ENCODE measurements at places on chromosomes 3 and 15.

- peaks cover 5% of the 10 kb centered on the region for H3K4me1 ChIP-seq
- no peak overlapping the region for H3K27ac ChIP-seq
- H3K36me3 ChIP-seq, result no peaks in the 10 kb centered on the region
- H3K4me3 ChIP-seq, result no peak overlapping the region
- DNase-seq, result no peak
Observed at GRCh38 chr3:37905346-37905745, 43.7 kb downstream of the CTDSPL start.

- H3K4me3 ChIP-seq, result peak overlapping the region; percentile 95
- H3K27me3 ChIP-seq, result peaks cover 39% of the 10 kb centered on the region
- H3K4me1 ChIP-seq, result peaks cover 6% of the 10 kb centered on the region
- peaks cover 4% of the 10 kb centered on the region for H3K36me3 ChIP-seq
- H3K27ac ChIP-seq, result no peak overlapping the region
- DNase-seq, result peak; percentile 82
Observed at GRCh38 chr3:43998836-43999727, 242.6 kb upstream of the TOPAZ1 start.

- no peaks in the 10 kb centered on the region for H3K27me3 ChIP-seq
- no peak overlapping the region for H3K4me3 ChIP-seq
- H3K27ac ChIP-seq, result no peak overlapping the region
- DNase-seq, result no peak
Observed at GRCh38 chr3:58683001-58683458, 16.5 kb upstream of the FAM3D start.

DNA sequence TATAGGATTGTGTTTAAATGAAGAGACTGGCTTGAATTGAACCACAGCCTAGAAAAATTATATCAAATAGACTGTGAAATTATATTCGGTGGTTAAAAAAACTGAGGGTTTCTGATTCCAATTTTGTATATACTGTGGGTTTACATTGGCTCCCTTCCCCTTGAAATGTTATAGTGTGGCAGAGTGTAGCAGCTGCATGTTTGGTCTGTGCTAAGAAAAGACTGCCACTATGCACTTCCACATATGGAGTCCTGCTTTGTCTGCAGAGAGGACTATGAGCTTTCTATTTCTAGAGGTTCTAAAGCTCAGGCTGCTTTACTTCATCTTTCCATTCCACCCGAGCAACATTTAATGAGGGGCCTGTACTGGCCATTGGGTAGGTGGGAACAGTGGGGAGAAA, 112.3 kb downstream of the P3H2 start:
- H3K27ac ChIP-seq, result no peak overlapping the region
- DNase-seq, result no peak
- H3K4me1 ChIP-seq, result peaks cover 2% of the 10 kb centered on the region
- no peaks in the 10 kb centered on the region for H3K27me3 ChIP-seq
- H3K36me3 ChIP-seq, result 0 out of 2 replicates have a peak, but pooled peaks cover 4% of the 10 kb centered on the region
- no peak overlapping the region for H3K4me3 ChIP-seq

- no peaks in the 10 kb centered on the region for H3K27me3 ChIP-seq
- H3K4me3 ChIP-seq, result no peak overlapping the region
- no peak overlapping the region for H3K27ac ChIP-seq
- H3K36me3 ChIP-seq, result no peaks in the 10 kb centered on the region
Observed at GRCh38 chr3:40012381-40012780, 203.0 kb downstream of the MYRIP start.

DNA sequence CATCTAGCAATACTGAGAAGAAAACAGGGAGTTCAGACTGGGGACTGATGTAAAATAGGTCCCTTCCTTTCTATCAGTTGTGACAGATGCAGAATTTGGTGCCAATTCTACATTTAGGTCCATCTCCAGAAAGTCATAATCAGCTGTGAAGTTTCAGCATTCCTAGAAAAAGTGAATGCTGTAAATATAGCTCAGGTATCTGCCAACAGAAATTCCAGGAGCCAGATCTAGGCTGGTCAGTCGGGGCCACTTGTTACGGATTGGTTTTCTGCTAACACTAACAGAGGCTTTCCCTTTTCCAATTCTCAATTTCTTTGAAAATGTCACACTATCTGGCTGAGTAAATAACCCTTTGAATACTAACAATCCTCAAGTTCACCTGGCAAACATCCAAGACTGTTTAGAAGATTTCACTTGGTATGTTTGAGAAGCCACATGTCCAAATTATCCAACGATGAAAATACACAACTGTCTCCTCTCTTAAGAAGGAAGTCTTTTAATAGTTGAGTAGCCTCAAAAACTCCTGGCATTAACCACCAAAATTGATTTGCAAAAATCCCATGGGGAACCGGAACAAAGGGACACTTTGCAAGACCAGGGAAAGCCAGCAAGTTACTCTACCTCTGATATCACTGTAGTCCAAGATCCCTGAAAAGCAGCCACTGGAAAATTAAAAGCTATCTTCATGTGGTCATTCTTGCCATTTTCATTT, 222.3 kb downstream of the ZMAT3 start:
- H3K4me3 ChIP-seq, result no peak overlapping the region
- H3K27ac ChIP-seq, result no peak overlapping the region

- H3K36me3 ChIP-seq, result no peaks in the 10 kb centered on the region
- H3K4me1 ChIP-seq, result peaks cover 4% of the 10 kb centered on the region
- H3K27ac ChIP-seq, result no peak overlapping the region
- DNase-seq, result no peak
- no peak overlapping the region for H3K4me3 ChIP-seq
- H3K27me3 ChIP-seq, result no peaks in the 10 kb centered on the region
Observed at GRCh38 chr3:57048728-57049127, 11.7 kb upstream of the SPATA12 start.

DNA sequence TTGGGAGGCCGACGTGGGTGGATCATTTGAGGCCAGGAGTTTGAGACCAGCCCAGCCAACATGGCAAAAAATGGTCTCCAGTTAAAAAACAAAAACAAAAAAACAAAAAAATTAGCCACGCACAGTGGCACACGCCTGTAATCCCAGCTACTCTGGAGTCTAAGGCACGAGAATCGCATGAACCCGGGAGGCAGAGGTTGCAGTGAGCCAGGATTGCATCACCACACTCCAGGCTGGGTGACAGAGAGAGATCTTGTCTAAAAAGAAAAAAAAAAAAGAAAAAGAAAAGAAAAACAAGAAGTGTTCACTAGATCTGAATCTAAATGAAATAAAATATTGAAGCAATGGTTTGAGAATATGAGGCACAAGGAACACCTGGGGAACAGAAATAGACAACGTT, 36.7 kb downstream of the SLC9A9 start:
- DNase-seq, result no peak
- no peaks in the 10 kb centered on the region for H3K27me3 ChIP-seq
